CD4-positive, alpha-beta memory T cell (primary cell): ENCODE measurements at places on chromosomes 4 and X. TPM values are rescaled to one million over a fixed set of nuclear protein-coding genes. Genes with fewer than 3 reads are reported as not detected.

- DNase-seq: no peak
Measured at GRCh38 chr4:33090910-33091309, 2370.7 kb downstream of the PCDH7 start.

DNA sequence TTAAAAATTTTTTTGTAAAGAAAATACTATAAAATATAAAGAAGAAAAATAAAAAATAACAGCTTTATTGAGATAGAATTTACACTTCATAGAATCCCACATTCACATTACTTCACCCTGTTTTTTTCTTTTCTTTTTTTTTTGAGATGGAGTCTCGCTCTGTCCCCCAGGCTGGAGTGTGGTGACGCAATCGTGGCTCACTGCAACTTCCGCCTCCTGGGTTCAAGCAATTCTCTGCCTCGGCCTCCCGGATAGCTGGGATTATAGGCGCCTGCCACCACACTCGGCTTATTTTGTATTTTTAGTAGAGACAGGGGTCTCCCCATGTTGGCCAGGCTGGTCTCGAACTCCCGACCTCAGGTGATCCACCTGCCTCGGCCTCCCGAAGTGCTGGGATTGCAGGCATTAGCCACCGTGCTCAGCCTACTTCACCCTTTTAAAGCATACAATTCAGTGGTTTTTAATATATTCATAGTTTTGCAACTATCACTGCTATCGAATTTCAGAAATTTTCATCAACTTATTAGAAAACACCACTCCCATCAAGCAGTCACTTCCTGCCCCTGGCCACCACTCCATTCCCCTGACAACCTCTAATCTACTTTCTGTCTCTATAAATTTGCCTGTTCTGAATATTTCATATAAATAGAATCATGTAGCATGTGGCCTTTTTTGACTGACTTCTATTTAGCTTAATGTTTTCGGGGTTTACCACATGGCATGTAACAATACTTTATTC lies 48.7 kb downstream of the TMEM131L start:
- no peak for DNase-seq

- no peak for DNase-seq
Measured at GRCh38 chr4:152236519-152237056, 299.3 kb downstream of the FBXW7 start.

Gene SORCS2
- not detected for total RNA-seq

DNA sequence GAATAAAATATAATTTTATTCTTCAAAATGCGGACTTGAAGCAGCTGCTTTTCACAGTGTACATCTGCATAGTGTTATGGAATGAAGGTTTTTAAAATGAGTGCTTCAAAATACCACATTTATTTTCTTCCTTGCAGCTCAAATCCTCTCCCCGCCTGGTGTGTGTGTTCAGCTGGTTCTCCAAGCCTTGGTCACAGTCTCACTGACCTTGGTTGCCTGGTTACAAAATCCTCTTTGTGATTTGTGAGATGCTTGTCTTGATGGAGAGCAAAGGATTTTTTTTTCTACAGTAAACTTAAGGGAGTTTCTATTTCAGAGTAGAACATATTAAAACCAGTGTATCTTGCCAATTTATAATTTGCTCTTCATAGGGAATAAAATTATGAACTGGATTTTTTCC lies 139.2 kb downstream of the PCDH18 start:
- no peak for DNase-seq

GRCh38 chr4:2786152-2786671 lies 6.7 kb upstream of the SH3BP2 start:
- peak; percentile 88 for DNase-seq

Gene RAB9B
- total RNA-seq: 0.25 TPM

- DNase-seq: no peak
Measured at GRCh38 chr4:86641516-86642090, 47.5 kb downstream of the PTPN13 start.

DNA sequence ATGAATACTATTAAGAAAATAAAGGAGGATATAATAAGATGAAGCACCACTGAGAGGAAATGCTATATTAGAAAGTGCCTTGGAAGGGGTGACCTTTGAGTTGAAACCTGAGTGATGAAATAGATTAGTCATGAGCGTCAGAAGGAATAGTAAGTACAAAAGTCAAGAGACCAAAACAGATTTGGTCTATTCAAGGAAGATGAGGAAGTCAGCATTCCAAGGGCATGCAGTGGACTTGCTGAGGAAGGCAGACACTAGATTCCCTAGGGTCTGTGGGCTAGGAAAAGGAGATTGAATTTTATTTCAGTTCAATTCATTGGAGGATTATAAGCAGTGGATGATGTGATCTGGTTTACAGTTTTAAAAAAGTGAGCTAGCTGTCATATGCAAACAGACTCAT lies 73.0 kb upstream of the WDFY3 start:
- no peak for DNase-seq

Gene HMX1
- not detected for total RNA-seq

DNA sequence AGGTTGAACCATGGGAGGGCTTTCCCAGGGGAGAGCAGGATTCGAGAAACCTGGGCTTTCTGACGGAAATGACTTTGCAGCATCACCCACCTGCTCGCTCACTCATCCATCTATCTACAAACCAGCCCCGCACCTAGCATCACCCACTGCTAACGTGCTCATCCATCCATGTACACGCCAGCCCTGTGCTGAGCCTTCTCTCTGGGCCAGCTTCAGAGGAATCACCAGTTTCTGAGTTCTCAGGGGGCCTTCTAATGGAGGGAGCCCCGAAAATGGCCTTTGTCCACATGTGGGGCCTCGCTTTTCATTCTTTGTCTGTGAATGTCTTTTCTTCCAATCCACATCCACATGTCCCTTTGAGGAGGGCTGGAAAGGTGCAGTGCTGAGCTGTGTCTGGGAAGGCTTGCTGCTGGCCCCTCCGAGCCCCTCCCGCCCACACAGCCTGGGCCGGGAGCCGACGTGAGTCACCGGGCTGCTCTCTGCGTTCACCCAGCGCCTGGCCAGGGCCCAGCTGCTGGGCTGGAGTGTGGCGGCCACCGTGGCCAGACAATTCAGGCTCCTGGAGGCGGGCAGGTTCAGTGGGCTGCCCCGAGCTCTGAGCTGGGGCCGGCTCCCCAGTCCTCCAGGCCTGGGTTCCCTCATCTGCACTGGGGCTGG lies 14.7 kb downstream of the SORCS2 start:
- no peak for DNase-seq

DNA sequence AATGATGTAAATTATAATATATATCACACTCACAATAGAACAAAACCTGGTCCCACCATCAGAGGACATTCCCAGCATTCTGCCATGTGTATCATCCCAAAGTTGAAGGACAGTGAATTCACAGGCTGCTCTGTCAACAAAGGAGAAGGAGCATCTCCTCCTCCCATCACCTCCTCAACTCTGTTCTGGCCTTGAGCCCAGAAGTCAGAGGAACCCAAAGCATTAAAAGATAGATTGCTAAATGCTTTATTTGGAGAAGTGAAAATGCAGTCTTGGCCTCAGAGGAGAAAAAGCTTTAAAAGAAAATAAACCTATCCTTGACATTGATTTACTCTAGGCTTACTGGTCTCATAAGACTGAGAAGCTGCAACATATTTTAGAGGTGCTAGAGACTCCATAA lies 268.8 kb upstream of the RASGEF1B start:
- no peak for DNase-seq

Gene NDP
- total RNA-seq: not detected

Gene EXOSC9
- total RNA-seq: 43.0 TPM

GRCh38 chr4:152665691-152666395 lies 14.0 kb downstream of the TMEM154 start:
- DNase-seq: no peak

DNA sequence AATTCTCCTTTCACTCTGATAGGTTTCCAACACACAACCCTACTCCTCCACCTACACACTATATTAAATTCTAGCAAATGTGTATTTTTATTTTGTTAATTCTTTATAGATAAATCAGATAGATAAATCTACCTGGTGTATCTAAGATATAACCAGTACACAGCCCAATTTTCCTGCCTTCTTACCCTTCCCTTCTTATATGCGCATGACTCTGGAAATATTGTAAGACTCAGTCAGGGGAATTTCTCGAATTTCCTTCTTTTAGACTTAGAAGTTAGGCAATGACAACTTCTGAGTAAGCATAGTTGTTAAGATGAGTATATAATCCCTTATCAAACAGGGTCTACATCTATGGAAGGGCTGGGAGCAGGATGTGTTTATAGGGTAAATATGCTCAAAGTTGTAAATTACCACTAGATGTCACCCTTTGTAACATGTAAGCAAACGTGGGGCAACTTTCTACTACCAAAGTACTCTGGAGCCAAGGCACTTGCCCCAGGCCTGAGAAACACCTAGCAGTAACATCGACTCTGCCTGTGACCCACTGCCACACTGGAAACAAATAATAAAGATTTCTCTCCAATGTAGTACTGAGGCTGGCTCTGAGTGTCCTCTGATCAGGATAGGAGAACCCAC lies 444.7 kb downstream of the IQCM start:
- no peak for DNase-seq

DNA sequence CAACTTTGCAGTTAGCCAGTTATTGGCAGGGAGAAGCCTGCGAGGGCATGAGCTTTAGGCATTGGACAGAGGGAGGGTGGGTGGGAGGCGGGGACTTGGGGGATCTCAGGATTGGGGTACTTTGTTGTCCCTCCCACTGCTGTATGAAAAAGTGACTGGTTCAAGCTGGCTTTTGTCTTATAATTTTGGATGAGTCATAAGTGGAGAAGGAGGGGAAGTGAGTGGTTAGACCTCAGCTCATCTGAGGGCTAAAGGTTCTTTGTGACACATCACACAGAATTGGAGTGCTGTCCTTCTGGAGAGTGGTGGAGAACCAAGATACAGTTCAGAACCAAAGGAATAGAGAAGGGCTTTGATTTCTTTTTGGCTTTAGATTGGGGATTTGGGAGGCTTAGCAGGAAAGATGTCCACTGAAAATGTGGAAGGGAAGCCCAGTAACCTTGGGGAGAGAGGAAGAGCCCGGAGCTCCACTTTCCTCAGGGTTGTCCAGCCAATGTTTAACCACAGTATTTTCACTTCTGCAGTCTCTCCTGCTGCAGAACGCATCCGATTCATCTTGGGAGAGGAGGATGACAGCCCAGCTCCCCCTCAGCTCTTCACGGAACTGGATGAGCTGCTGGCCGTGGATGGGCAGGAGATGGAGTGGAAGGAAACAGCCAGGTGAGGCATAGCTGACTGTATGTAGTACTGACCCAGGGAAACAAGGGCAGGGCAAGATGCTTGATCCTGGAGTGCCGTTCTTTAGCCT lies at the start of gene SLC4A4:
TSS of gene SLC4A4 (plus strand) at position 175 of the 748 bp plus-strand sequence.
- DNase-seq: no peak

- DNase-seq: no peak
Measured at GRCh38 chrX:44904542-44905115, 31.6 kb downstream of the KDM6A start.

DNA sequence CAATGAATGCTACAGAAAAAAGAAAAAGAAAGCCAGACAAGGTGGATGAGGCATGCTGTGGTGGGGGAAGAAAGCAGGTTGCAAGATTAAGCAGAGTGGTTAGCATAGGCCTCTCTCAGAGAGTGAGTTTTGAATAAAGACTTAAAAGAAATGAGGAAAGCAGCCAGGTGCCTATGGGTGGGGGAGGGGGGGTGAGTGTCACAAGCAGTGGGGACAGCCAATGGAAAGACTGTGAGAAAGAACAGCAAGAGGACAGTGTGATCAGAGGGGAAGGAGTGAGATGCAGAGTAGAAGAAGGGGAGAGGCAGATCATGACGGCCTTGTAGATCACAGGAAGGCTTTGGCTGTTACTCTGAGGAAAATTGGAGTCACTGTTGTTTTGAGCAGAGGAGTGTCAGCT lies 162.5 kb downstream of the SOX3 start:
- DNase-seq: no peak

- DNase-seq: no peak
Measured at GRCh38 chrX:120356084-120356483, 5.8 kb upstream of the ATP1B4 start.

GRCh38 chr4:148376151-148376550 lies 66.1 kb downstream of the NR3C2 start:
- DNase-seq: peak; percentile 73

DNA sequence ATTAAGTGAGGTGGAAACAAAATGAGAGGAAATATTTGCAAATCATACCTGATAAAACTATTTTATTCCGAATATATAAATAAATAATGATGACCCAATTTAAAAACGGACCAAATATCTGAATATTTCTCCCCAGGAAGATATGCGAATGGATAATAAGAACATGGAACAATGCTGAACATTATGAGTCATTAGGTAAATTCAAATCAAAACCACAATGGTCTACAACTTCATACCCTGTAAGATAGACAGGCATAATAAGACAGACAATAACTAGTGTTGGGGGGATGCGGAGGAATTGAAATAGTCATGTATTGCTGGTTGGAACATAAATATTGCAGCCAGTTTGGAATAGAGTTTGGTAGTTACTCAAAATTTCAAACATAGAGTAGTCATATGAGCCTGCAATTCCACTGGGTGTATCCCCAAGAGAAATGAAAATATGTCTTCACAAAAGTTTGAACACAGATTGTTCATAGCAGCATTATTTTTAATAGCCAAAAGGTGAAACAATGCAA lies 47.6 kb upstream of the DRP2 start:
- no peak for DNase-seq

Gene NPY5R
- not detected for total RNA-seq

DNA sequence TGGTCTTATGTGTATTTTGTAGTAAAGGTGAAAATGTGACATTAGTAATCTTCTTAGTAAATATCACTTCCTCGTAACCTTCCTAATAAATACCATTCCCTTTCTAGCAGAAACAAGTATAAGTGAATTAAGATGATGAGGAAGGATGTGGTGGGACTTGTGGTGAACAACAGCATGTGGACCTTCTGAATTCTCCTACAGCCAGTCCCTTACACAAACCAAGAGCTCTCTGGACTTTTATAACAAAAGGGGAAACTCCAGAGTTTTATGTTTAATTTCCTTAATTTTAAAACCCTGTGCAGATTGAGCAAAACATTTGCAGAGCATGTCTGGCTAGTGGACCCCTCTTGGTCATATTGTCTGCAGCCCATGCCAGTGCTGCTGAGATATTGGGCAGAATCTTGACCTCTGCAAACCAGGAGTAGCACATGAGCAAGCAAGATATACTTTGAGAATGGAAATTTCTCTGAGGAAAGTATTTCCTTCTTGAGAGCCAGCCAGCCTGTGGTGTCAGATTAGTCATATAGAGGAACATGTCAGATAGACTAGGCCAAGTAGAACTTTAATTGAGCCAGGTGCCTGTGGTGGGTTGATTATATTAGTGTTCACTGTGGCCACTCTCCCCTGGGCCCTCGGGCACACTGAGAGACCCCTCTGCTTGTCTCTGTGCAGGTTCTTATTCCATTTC lies 328.2 kb downstream of the DKK2 start:
- no peak for DNase-seq

GRCh38 chr4:11297201-11297600 lies 131.5 kb downstream of the HS3ST1 start:
- DNase-seq: no peak
